ENCODE measurements at places on chromosomes 6 and 20. TPM values are rescaled to one million over a fixed set of nuclear protein-coding genes. Genes with fewer than 3 reads are reported as not detected.

The KCNQ5 gene
- total RNA-seq, result 0.10 TPM

The NFYA gene
- 22.9 TPM for total RNA-seq

The SLC22A3 gene
- total RNA-seq, result 8.1 TPM

The TNF gene
- total RNA-seq, result 0.68 TPM

The ATXN1 gene
- 19.7 TPM for total RNA-seq

All from Calu3 (cell line).